ENCODE measurements at places on chromosomes 5 and 9. TPM values are rescaled to one million over a fixed set of nuclear protein-coding genes. Genes with fewer than 3 reads are reported as not detected.
A peak's percentile ranks its signal among the peaks of the same experiment; 100 is the strongest.

Gene PCDHA2
- not detected for total RNA-seq

DNA sequence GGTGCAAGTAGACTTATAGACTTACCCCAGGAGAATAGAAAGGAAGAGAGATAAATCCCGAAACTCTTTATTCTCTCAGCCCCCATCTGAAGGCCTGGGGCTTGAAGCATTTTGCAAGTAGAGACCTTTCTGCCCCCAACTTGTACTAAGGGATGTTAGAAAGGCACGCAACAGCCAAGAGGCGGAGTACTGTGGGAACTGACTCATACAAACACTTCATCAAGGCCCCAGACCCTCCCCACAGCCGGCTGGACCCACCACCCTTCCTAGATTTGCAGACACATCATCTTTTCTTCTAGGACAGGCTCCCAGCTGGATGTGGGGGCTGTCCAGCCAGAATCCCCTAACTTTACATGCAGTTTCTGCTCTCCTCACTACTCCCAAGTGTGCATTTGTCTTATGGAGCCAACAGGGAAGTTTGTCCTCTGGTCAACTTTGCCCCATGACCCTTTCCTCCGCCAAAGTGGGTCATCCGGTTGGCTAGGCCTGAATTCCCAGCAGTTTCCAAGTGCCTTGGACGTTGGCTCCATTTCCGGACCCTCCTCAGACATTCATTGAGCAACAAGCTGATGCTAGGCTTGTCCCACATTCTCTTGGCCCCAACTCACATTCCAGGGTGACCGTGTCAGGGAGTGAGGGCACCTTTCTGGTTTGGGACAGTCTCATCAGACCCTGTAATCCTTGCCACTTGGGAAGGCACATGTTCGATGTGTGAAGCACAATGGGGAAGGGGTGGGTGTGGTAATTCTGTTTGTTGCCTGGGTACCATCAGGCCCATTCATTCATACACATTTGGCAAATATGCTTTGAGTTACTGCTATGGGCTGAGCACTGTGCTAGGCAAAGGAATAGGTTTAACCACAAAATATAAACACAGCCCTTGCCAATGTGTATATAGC, 64.6 kb downstream of the ABLIM3 start:
- no peaks in the 10 kb centered on the region for H3K36me3 ChIP-seq
- no peak for DNase-seq
- no peaks in the 10 kb centered on the region for H3K4me1 ChIP-seq
- H3K27me3 ChIP-seq: no peaks in the 10 kb centered on the region

- no peaks in the 10 kb centered on the region for H3K27me3 ChIP-seq
- peaks cover 11% of the 10 kb centered on the region for H3K4me1 ChIP-seq
- H3K4me3 ChIP-seq: no peak overlapping the region
These were observed 111.5 kb upstream of the ZNF366 start for GRCh38 chr5:72618708-72619107.

GRCh38 chr5:68041293-68041692, 174.3 kb upstream of the PIK3R1 start:
- no peak overlapping the region for H3K4me3 ChIP-seq
- H3K36me3 ChIP-seq: no peaks in the 10 kb centered on the region
- H3K27ac ChIP-seq: no peak overlapping the region
- DNase-seq: peak; percentile 19

DNA sequence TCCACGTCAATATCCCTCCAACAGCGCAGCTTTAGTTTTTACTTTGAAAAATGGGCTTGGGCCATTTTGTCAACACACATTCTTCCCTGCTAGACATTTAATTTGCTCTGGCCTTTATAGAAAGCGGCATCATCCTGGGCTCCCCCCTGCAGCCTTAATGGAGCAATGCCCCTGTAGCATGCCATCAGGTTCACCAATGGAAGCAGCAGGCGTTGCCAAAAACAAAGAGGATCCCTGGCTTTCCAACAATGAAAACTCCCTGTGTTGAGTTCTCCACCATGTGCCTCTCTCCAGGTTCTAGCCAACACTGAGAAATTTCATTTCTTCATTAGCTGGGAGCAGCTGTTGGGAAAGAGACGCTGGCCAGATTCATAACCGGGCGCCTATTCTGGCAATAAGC, 139.5 kb downstream of the ZNF622 start:
- DNase-seq: no peak
- H3K36me3 ChIP-seq: no peaks in the 10 kb centered on the region
- no peak overlapping the region for H3K27ac ChIP-seq
- no peaks in the 10 kb centered on the region for H3K4me1 ChIP-seq

DNA sequence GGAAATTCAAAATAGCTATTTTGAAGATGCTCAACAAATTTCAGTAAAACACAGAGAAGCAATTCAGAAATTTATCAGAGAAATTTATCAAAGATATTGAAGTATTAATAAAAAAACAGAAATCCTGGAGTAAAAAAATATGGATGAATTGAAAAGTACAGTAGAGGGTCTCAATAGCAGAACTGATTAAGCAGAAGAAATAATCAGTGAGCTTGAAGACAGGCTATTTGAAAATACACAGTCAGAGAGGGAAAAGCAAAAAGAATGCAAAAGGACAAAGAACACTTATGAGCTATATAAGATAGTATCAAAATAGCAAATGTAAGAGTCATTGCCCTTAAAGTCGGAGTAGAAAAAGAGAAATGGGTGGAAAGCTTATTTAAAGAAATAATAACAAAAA, 107.9 kb upstream of the PPP2R2B start:
- no peak overlapping the region for H3K4me3 ChIP-seq
- H3K36me3 ChIP-seq: no peaks in the 10 kb centered on the region
- H3K27ac ChIP-seq: no peak overlapping the region
- no peaks in the 10 kb centered on the region for H3K4me1 ChIP-seq

DNA sequence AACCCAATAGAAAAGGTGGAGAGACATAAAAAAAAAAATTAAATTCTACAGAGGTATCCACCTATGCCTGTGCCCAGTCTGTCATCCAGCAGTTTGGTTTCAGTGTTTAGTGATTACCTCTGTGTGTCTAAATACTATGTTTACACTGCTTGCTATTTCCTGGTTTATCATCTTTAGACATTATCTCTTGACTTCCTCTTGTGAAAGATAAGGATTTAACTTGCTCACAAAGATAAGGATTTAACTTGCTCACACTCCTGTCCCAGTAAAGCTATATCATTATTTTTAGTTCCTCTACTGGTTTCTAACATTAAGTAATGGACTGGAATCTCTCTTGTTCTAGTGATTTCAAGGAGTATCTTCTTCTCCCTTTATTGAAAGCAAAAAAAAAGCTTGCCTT, 53.9 kb upstream of the ZFR start:
- no peak overlapping the region for H3K4me3 ChIP-seq
- DNase-seq: no peak
- H3K36me3 ChIP-seq: no peaks in the 10 kb centered on the region
- no peak overlapping the region for H3K27ac ChIP-seq
- H3K4me1 ChIP-seq: no peaks in the 10 kb centered on the region
- no peaks in the 10 kb centered on the region for H3K27me3 ChIP-seq

- no peaks in the 10 kb centered on the region for H3K27me3 ChIP-seq
- H3K4me1 ChIP-seq: no peaks in the 10 kb centered on the region
- DNase-seq: no peak
- H3K36me3 ChIP-seq: no peaks in the 10 kb centered on the region
- H3K27ac ChIP-seq: no peak overlapping the region
- H3K4me3 ChIP-seq: no peak overlapping the region
These were observed 720.6 kb downstream of the SEMA5A start for GRCh38 chr5:8825139-8825757.

DNA sequence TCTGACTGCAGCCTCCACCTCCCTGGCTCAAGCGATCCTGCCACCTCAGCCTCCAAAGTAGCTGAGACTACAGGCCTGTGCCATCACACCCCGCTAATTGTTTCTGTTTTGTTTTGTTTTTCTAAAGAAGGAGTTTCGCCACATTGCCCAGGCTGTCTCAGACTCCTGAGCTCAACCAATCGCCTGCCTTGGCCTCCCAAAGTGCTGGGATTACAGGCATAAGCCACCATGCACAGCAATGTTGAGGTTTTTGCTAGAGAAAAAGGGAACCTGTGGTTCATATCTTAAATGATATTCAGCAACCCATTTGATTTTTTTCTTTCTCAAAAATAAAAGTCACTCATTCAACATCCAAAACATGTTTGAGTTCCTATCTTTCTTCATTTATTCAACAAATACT, 20.4 kb upstream of the DELE1 start:
- no peaks in the 10 kb centered on the region for H3K27me3 ChIP-seq
- H3K4me3 ChIP-seq: no peak overlapping the region
- H3K36me3 ChIP-seq: no peaks in the 10 kb centered on the region
- H3K4me1 ChIP-seq: no peaks in the 10 kb centered on the region
- no peak overlapping the region for H3K27ac ChIP-seq

DNA sequence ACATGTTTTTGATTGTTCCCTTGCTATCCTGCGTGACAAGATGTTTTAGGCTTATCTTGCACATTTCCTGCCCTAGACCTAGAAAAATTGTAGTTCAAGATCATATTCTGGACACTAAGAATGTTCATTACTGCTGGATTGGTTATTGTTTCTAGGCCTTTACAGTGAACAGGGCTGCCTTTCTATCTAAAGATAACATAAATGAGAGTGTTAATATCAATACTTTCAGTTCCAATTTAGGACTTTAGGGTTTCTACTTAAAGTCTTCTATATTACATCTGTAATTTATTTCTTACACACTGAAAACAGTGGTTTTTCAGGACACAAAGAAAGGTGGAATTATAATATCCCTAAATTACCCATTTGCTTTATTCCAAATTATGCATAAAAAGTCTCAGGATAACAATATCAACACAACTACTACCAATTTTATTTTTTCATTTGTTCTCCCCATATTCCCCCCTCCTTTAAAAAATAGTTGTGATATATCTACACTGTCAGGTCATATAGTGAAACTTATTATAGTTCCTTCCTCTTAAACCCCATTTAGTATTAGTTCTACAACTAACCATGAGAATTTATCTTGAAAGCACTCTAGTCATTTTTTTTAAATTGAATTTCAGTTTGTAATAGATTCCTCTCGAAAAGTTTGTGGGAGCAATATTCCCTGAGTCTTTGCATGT, 293.9 kb upstream of the RIOK2 start:
- DNase-seq: no peak
- no peaks in the 10 kb centered on the region for H3K36me3 ChIP-seq
- no peak overlapping the region for H3K4me3 ChIP-seq
- no peaks in the 10 kb centered on the region for H3K4me1 ChIP-seq
- no peak overlapping the region for H3K27ac ChIP-seq

GRCh38 chr9:115276621-115277020, 158.7 kb upstream of the TNC start:
- no peaks in the 10 kb centered on the region for H3K36me3 ChIP-seq
- no peak for DNase-seq
- no peaks in the 10 kb centered on the region for H3K27me3 ChIP-seq
- H3K27ac ChIP-seq: no peak overlapping the region
- H3K4me1 ChIP-seq: no peaks in the 10 kb centered on the region
- H3K4me3 ChIP-seq: no peak overlapping the region

GRCh38 chr9:91896513-91897121, 53.4 kb downstream of the ROR2 start:
- H3K36me3 ChIP-seq: no peaks in the 10 kb centered on the region
- no peak overlapping the region for H3K4me3 ChIP-seq
- DNase-seq: peak; percentile 40
- peaks cover 47% of the 10 kb centered on the region for H3K4me1 ChIP-seq
- H3K27me3 ChIP-seq: no peaks in the 10 kb centered on the region

DNA sequence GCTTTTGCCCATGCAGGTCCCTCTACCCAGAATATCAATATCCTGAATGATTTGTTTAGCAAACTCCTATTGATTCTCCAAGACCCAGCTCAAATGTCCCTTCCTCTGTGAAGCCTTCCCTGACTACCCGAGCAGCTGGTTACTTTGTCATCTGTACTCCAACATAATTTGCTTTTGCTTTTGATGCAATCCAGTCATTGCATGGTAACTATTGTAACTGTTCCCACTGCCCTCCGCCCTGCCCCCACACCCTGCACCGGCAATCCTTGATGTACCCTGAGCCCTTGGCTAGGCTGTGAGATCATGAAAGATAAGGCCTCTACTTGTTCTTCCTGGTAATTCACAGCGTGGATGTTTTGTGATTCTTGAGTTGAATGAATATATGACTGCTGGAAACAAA, 119.9 kb upstream of the BOD1 start:
- H3K4me3 ChIP-seq: no peak overlapping the region
- no peaks in the 10 kb centered on the region for H3K27me3 ChIP-seq
